AG08395 (cell line): ENCODE measurements at places on chromosomes 11 and 22.

DNA sequence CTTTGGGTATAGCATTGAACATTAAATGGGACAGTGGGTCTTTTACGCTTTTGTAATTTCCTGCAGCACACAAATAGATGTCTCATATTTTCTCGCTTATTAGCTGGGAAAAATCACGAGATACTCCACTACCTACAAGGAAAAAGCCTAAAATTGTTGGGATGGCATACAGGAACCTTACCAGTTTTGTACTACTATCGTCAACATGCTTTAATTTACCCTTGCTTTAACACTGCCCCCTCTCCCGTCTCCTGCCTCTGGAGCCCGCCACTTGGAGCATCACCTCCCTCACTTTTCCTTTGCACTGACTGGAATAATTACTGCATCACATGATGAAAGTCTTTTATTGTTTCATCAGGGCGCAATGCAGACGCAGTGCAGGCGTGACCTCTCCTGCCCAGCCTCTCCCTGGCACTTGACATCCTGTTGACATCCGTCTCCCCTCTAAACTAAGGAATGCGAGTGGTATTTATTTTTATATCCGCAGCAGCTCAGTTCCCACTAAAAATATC is 1.0 kb upstream of the FNBP4 start:
- peak; percentile 73 for DNase-seq

DNA sequence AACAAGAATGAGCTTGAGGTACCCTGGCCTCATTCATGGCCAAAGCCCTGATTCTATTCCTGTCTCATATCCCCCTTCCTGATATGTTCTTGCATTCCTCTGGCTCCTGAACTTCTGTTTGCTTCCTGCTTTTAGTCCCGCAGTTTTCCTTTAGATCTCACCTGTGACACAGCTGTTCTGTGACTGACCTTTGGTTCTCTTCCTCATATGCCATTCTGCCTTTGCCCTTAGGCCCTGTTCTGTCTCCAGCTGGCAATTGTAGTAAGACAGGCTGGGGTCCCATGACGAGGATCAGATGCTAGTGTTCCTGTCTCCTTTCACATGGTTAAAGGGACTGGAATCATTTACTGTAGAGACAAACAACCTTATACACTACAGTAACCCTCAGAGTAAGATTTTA is 59.0 kb upstream of the PDE3B start:
- DNase-seq = no peak

DNA sequence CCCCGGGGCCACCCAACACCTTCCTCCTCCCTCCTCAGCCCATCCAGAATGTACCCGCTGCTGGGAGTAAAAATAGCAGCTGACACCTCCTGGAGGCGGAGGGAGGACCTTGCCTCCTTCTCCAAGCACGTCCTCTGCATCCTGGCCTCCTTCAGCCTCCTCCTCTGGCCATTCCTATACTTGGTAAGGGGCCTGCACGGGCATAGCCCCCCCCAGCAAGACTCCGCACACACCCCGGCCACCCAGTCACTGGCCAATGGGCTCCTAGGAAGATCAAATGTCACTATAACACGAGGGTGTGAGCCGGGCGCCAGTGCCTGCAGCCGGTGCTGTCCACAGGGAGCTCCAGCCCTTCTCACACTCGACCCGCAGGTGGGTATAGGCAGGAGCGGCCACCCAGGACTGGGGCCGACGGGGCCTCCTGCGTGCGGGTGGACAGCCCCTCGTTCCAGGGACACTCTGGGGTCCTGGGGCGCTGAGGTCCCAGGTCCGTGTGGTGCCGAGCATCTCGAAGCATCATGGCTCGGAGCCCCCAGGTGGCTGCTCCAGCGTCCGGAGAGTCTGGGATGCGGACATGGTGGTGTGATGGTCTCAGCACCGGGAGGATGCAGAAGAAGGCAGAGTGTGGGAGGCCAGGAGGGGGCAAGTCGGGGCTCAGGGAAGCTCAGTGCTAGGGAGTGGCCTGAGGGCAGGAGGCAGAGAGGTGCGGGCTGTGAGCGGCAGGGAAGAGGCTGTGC is at the start of gene TNNT3:
Gene TNNT3, plus strand, starts transcription at position 313 of the 737 bp plus-strand sequence. CDS start 3,172 bp downstream, outside the sequence.
- DNase-seq = no peak

DNA sequence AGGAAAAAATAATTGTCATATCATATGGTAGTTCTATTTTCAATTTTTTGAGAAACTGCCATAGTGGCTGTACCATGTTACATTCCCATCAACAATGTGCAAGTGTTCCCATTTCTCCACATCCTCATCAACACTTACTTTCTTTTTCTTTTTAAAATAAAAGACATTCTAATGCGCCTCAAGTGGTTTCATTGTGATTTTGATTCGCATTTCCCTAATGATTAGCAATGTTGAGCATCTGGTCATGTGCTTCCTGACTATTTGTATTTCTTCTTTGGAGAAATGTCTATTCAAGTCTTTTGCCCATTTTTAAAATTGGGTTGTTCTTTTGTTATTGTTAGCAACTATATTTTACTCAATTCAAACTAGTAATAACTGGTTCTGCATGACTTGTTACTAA is 8.4 kb downstream of the MCHR1 start:
- DNase-seq = no peak

DNA sequence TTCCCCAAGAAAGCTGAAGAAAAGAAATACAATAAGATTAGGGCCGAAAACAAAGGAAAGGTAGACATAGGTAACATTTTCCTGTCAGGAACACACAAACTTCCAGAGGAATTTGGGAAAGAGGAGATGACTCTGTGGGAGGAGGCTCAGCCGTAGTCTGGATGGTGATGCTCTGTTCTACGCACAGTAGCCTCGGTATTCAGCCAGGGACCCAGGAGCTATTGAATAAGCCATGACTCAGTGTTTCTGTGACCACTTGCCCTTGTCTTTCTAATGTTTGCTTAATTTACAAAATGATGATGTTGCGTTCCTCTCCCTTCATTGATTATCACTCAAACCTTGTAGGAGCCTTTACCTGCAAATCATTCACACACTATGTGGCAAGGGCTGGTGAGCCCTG is 745.0 kb downstream of the NTM start:
- no peak for DNase-seq

GRCh38 chr11:130817330-130817944 is 98.8 kb downstream of the SNX19 start:
- peak; percentile 50 for DNase-seq

DNA sequence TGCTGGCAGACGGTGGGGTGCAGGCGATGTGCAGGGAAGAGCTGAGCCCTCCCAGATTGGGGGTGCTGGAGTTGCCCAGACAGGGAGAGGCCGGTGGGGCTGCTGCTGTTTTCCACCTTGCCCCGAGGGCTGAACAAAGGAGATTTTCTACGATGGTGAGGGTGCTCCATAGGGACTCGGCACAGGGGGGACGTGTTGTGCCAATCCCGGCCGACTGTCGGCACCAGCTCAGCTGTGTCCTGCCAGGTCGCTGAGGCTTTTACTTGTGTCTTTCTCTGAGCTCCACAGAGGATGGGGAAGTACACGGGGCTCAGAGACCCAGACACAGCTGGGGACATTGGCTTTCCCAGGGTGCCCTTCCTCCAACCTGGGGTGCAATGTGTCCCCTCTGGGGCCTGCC is 816.8 kb downstream of the BRD1 start:
- DNase-seq = no peak

- DNase-seq = no peak
Measured at GRCh38 chr11:116702772-116703385, 69.9 kb downstream of the BUD13 start.

GRCh38 chr11:129163714-129164164 is 28.4 kb downstream of the ARHGAP32 start:
- no peak for DNase-seq

- DNase-seq = peak; percentile 88
Measured at GRCh38 chr22:20155330-20156041, 4.6 kb upstream of the CCDC188 start.

GRCh38 chr11:70210051-70210501 is 7.0 kb downstream of the FADD start:
- peak; percentile 51 for DNase-seq

DNA sequence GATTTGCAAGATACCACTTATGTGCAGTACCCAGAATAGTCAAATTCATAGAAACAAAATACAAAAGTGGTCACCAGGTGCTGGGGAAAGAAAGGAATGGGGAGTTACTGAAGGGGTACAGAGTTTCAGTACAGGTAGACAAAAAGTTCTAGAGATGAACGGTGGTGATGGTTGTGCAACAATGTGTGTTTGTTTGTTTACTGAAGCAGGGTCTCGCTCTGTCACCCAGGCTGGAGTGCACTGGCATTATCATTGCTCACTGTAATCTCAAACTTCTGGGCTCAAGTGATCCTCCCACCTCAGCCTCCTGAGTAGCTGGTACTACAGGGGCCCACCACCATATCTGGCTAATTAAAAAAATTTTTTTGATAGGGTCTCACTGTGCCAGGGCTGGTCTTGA is 12.1 kb downstream of the UBE2L6 start:
- no peak for DNase-seq

- DNase-seq = no peak
Measured at GRCh38 chr11:17458268-17458667, 18.4 kb downstream of the ABCC8 start.

DNA sequence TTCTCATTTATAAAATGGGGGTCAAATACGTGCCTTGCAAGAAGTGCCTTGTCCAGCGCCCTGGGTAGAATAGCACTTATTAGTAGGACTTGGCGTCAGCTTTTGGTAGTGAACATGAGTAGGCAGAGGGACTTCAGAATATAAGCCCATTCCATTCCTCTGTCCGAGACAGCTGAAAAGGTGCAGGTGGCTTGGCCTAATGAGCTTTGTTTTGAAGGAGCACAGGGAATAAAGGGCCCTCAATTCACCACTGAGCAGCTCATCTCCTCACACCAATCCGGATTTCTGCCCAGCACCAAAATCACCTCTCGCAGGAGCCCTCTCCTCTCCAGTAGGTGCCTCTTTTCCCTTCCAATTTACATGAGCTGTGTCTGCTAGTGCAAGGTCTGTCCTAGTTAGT is 91.2 kb downstream of the DSCAML1 start:
- DNase-seq = no peak

DNA sequence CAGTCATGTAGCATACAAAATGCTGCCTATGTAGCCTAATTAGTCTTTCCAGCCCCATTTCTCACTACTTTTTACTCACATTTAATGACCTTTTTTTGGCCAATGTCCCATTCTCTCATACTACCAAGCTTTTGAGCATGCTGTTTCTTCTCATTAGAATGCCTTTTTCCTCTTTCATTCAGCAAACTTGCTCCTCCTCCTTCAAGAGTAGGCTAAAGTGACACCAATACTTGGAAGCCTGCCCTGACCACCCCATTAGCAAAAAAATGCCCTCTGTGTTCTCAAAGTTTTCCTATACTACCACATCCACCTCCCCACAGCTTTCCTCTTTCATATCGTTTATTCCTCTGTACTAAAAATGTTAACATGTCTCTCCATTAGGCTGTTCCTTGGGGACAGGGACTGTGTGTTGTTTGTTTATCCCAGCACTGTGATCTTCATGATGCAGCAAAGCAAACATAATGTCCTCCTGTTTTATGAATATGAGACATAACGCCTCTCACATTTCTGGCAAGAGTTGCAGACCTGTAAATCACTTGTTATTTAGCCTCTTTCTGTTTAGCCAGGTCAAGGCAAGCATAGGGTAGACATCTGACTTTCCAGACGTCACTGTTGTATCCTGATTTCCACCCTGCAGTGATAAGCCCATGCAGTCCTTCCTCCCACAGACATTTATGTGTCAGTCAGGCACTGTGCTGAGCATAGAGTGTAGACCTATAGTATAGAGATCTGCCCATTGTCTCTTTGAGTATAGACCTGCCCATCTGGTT is 62.0 kb upstream of the UCP3 start:
- DNase-seq = no peak

DNA sequence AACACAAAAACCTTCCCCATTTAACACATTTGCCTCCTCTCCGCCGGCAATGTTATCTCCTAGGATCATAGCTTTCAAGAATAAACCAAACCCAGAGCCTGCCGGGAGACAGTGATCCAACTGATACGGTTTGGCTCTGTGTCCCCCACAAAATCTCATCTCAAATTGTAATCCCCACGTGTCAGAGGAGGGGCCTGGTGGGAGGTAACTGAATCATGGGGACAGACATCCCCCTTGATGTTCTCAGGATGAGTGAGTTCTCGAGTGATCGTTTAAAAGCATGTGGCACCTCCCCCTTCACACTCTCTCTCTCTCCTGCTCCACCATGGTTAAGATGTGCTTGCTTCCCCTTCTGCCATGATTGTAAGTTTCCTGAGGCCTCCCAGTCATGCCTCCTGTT is 33.3 kb downstream of the RBFOX2 start:
- DNase-seq = no peak

DNA sequence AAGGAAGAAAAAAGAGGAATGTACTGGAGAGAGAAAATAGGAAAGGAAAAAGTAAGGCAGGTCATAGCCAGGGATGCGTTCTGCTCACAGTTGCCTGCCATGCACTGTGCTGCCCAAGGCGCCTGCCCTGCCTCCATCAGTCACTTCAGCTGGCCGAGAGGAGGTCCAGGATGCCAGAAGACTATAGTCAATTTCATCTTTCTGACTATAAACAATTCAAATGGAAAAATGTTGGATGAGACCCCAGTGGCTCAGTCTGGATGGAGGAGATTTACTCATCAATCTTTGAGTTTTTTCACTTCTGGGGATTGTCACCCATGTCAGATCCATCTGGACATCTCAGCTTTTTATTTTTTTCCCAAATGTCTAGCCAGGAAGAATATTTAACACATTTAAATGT is 36.7 kb upstream of the CLMP start:
- no peak for DNase-seq

DNA sequence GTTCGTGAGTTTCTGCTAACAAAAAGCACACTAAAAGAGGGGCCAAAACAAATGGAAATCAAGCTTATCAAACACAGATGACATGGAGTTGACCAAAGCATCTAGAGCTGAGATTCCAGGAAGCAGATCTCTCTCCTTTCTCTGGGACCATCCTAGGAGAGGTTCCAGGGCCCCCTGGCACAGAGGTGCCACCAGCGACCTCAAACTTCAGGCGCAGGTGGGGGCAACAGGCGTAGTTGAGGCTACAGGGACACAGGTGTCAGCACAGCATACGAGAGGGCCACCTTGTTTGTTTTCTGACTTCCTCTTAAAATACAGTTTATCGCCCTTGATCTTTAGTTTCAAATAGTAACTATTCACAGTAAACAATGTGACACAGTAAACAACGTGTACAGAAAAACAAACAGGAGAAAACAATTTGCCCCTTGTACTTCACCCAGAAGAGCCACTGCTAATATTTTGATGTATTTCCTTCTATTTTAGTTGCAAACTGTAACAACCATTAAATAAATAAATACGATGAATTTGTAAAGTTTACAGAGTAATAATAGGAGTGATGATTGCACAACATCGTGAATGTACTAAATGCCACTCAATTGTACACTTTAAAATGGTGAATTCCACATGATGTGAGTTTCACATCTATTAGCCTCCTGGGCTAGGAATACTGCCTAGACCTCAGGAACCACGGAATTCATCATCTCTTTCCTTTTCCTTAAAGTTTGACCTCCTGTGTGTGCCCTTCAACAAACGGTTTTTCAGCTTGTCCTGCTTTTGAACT is 52.2 kb downstream of the IGLL5 start:
- DNase-seq = no peak

DNA sequence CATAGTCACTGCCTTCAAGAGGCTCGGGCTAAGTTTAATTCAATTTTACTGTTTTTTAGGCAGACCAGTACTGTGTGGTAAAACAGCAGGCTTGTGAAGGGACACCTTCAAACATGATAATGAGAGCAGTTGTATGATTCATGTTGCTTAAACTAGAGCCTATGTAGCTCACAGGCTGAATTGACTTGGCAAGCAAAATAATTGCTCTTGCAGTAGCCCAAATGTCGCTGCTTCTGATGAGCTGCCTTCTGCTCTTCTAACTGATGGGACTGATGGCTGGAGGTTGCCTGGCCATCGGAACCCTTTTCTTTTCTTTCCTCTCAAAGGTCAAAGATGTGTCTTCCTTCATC is 137.6 kb downstream of the MAML2 start:
- no peak for DNase-seq

- no peak for DNase-seq
Measured at GRCh38 chr11:124346311-124346955, 26.4 kb upstream of the OR8D2 start.
